Activated naive CD8-positive, alpha-beta T cell treated with anti-CD3 and anti-CD28 coated beads for 36 hours (primary cell): ENCODE measurements at places on chromosomes 7 and 10.

GRCh38 chr10:8539056-8539455 lies 484.6 kb downstream of the GATA3 start:
- no peak for DNase-seq

- DNase-seq = no peak
Measured at GRCh38 chr7:46448478-46448877, 527.4 kb upstream of the IGFBP3 start.

DNA sequence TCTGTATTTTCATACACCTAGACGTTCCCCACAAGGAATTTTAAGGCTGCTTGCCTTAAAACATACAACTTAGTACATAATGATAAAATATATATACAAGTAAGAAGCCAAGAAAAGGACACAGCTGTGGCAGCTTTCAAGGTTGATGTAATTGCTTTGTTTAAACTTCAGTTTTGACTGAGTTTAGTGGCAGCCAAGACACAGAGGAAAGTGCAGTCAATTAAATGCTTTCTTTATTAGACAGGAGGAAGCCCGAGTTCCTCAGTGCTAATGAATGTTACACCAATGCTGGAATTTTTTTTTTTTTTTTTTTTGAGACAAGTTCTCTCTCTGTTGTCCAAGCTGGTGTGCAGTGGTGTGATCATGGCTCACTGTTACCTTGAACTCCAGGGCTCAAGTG lies 11.2 kb upstream of the STK31 start:
- no peak for DNase-seq

GRCh38 chr10:108721874-108722273 lies 1201.4 kb downstream of the XPNPEP1 start:
- no peak for DNase-seq

DNA sequence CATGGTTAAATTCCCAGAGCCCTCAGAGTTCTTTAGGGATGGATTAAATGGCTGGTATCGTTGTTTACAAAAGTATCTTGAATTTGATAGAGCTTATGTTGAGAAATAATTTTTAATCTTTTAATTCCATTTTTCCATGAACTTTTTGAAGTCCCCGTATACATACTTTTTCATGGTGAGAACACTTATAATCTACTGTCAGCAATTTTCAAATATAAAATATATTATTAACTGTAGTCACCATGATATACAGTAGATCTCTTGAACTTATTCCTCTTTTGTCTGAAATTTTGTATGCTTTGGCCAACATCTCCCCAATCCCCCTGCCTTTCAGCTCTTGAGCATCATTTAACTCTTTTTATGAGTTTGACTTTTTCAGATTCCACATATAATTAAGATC lies 9.4 kb downstream of the EFCAB10 start:
- no peak for DNase-seq

DNA sequence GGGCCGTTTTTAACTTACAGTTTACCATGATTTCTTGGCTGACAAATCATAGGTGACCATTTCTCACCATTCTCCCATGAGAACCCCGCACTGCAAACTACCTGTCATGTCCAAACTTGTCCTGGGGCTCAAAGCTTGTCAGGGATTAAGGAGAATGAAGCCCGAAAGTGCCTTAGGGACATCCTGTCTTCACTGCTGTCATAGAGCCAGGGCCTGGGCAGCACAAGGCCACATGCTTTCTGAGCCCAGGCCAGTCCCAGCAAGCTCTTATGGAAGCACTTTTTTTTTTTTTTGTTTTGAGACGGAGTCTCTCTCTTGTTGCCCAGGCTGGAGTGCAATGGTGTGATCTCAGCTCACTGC lies 33.9 kb downstream of the CCM2 start:
- no peak for DNase-seq

DNA sequence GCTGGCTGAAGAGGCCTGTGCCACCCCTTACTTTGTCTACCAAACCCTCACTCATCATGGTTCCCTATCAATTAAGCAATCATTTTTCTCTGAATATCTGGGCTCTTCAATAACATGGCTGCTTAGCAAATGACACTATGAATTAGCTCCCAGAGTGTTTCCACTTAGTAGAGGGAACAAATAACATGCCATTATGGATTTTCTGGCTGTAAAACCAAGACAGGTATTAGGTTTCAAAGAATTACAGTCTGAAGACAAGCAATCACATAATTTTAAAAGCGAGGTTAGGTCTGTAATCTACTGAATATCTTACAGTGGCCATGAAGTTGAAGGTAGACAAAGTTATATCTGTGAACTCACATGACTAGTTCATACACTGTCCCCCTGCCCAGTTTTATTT lies 220.8 kb upstream of the PHYHIPL start:
- DNase-seq = no peak

DNA sequence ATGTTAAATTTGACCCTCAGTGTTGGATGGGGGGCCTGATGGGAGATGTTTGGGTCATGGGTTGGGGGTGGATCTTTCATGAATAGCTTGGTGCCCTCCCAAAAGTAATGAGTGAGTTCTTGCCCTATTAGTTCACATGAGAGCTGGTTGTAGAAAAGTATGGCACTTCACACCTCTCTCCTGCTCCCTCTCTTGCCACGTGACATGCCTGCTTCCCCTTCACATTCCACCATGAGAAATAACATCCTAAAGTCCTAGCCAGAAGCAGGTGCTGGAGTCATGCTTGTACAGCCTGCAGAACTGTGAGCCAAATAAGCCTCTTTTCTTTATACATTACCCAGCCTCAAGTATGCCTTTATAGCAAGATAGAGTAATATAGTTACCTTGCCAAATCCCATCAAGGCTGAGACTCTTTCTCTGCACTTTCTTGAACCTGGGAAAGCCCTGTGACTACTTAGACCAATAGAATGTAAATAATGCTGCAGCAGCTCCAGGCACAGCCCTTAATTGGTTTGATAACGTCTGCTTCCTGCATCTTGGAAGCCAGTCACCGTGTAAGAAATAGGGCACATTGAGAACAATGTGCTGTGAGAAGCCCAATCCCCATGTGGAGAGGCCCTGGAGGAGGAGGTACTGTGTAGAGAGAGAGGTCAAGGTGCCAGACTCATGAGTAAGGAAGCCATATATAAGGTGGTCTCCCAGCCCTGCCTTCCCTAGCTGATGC lies 88.0 kb upstream of the NAMPT start:
- DNase-seq = no peak

DNA sequence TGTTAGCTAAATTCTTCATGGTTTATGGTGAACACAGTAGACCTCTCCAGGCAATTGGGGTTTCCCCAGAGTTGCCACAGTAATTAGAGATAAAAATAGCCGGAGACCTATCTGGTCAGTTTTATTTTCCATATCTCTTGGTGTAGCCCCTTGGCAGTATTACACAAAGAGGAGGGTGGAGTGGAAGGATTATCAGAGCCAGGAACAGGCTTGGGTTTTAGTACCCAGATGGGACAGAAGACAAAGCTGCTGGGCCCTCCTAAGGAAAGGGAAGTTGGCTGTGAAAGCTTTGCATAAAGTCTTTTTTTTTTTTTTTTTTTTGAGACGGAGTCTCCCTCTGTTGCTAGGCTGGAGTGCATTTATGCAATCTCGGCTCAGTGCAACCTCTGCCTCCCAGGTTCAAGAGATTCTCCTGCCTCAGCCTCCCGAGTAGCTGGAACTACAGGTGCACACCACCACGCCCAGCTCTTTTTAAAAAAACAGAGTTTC lies 9.7 kb downstream of the ZSCAN21 start:
- DNase-seq = no peak

DNA sequence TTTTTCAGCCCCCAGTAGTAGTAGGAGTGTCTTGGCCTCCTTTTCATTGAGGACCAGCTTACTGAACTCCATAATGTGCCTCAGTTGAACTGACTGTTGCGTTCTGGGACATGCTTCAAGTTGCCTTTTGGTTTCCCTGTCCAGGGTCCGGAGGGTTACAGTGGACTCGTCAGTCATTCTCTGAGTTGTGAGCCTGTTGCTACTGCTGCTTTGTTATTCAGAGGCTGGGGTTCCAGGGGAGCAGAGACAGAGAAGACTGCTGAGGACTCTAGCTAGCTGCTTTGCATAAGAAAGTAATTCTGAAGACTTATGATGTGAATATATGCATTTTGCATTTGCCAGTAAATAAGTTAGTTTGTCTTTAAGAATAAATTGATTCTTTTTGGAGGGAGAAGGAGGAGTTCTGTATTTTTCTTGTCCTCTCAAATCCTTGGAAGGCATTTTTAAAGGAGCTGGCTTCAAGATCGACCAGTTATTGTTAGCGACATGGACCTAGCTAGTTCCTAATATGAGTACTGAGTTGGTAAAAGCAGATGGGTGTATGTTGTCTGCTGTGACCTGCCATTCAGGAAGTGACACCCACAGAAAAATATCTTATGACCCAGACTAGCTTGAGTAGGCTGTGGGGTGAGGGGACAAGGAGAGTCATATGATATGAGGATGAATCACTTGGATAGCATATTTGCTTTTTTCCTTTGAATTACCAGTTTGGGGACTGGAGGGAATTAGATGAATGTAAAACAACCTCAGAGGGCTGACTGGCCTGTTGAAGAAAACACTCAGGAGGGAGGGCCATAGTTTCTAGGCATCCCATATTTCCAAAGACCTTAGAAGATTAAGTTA lies 8.3 kb downstream of the PI4K2A start:
- peak; percentile 18 for DNase-seq
